Stimulated activated CD4-positive, alpha-beta T cell treated with anti-CD3 and anti-CD28 coated beads, Interleukin-15, amount 100 ng/mL, for 48 hours (primary cell): ENCODE measurements at places on chromosomes 5 and 9.

DNA sequence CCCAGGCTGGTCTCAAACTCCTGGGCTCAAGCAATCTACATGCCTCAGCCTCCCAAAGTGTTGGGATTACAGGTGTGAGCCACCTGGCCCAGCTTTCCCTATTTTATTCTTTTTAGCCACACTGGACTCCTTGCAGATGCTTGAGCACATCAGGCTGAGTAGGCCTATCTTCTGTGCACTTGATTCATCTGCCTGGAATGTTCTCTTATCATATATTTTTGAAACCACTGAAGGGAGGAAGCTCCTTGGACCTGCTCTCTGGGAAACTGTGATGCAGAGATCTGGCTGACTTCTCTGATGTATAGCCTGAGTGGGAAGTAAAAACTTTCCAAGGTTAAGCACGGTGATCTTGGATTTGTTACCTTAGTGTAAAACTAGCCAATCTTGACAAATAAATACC, 6.5 kb upstream of the MAT2B start:
- no peak for DNase-seq

GRCh38 chr5:78547731-78548615, 100.6 kb downstream of the LHFPL2 start:
- no peak for DNase-seq

DNA sequence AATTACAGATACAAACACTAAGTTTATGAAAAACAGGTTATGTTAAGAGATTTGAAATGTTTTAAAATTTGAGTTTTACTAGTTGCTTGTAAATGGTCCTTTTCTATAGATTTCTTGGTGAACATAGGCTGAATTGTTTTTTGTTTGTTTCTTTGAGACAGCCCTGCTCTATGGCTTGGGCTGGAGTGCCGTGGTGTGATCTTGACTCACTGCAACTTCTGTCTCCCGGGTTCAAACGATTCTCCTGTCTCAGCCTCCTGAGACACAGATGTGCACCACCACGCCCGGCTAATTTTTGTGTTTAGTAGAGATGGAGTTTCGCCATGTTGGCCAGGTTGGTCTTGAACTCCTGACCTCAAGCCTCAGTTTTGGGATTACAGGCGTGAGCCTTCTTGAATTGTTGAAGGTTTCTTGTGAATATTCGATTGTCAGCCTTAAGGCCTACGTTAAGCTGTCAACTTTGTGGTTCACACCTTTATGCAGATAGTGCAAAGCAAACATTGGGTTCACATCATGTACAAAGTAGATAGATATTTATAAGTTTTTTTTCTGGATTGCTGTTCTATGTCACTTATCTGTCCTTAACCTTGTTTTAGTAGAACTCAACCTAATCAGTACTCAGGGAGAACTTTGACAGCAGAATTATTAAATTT, 26.2 kb downstream of the UHRF2 start:
- DNase-seq: no peak

DNA sequence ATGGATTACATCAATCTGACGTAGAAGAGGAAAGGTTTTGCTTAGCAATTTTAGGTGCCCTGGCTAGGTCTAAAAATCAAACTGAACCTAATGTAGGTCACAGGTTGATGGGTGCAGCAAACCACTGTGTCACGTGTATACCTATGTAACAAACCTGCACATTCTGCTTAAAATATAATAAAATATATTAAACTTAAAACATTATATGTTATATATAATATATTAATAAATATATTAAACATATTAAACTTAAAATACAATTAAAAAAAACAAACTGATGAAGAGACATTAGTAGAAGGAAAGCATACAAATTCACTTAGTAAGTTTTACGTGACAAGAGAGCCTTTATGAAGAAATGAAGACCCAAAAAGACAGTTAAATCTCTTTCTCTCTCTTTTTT, 51.7 kb upstream of the FBXL17 start:
- DNase-seq: no peak

DNA sequence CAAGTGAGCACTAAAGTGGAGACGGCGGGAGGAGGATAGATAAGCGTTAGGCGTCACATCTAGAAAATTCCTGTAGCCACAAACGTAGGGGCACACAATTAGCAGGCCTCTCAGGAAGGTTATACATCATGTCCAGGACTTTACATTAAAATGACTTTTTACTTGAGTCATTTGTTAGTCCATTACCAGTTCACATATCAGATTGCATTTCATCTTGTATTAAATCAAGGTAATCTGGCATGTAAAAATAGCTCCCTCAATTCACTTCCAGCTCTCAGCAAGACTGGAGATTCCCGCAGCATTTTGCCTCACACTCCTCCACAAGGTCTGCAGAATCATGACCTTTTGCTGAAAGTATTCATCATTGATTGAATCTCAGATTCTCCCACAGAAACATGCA, 118.8 kb downstream of the PRDM6 start:
- DNase-seq: no peak

DNA sequence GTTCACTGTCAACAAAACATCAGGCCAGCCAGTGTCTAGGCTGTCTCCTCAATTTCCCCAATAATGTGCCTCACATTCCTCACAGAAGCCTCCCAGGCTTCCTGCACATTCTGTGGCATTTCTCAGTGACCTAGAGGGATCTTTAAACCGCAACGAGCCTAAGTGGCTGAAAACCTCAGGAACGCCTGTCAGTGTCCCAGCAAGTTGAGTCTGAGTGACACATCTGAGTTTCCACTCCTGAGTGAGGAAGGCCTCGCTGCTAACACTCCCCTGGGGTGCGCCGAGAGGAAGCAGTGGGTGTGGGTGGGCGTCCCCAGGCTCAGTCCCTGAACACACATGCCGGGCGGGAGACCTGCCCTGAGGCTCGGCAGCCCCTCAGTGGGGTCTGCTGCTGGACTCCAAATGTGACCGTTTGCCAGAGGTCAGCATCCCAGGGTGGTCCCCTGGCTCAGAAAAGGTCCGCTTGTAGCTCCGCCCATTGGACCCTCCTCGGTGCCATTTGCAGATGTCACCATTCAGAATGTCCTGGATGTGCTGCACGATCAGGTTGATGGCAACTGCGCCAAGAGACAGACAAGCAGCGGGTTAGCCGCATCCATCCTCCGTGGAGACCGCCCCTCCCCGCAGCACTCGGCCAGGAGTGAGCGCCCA, 6.3 kb downstream of the UCK1 start:
- no peak for DNase-seq

DNA sequence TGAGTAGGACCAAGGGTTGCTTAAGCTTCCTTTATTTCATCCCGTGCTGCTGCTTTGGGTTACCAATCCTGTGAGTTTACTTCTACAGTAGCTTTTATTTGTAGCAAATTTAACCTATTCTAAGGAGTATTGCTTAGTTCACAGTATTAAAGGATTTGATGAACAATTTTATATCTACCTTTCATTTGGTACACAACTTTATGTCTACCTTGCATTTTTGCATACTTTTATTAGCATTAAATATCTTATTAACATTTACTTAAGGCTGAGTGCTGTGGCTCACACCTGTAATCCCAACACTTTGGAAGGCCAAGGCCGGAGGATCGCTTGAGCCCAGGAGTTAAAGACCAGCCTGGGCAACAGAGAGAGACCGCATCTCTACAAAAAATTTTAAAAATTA, 4.2 kb downstream of the GTF3C4 start:
- DNase-seq: no peak

- DNase-seq: no peak
Observed at GRCh38 chr9:105168870-105169319, 75.6 kb upstream of the SLC44A1 start.

GRCh38 chr9:114229295-114229694, 74.0 kb downstream of the COL27A1 start:
- DNase-seq: no peak

- no peak for DNase-seq
Observed at GRCh38 chr9:113737517-113738271, 138.4 kb upstream of the ZNF618 start.

DNA sequence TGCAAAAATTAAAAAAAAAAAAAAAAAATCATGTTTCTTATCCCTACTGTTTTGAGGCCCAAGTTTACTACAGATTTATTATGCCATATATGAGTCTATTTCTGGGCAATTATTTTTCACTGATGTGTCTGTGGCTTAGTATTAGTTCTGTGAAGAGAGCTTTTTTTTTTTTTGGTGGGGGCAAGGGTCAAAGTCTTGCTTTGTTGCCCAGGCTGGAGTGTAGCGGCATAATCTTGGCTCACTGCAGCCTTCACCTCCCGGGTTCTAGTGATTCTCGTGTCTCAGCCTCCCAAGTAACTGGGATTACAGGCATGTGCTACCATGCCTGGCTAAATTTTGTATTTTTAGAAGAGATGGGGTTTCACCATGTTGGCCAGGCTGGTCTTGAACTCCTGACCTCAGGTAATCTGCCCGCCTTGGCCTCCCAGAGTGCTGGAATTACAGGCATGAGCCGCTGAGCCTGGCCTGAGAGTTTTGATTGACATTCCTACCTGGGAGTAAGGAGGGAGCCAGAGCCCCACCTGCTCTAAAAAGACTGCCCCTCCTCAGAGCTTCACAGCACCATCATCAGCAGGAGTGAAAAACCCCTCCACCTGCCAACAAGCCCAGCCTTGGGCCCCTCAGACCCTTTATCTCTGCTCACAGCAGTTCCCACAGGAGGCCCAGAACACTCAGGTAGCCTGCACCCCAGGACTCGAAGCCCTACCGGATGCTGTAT, 36.1 kb upstream of the JADE2 start:
- DNase-seq: no peak

GRCh38 chr5:174155706-174156105, 110.2 kb downstream of the NSG2 start:
- DNase-seq: no peak

- no peak for DNase-seq
Observed at GRCh38 chr5:157602505-157602904, 26.9 kb upstream of the ADAM19 start.

DNA sequence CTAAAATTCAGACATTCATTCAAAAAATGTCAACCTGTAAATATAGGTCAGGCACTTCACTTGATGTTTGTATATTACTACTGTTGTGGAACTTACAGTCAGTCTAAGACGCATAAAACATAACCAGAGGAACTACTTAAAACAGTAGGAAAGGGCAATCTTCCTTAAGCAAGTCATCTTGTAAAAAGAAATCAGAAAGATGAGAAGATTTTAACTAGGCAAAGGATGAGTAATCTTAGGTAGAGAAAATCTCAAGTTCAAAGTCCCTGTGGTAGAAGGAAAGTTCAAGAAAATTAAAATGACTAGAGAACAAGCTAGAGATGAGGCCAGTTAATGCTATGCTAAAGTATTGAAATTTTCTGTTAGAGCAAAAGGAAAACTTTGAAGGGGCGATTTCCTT, 152.4 kb downstream of the RAPGEF6 start:
- DNase-seq: no peak

- no peak for DNase-seq
Observed at GRCh38 chr5:124746916-124747790, 714 bp upstream of the ZNF608 start.

GRCh38 chr5:180251141-180251540, 40.7 kb downstream of the MAPK9 start:
- no peak for DNase-seq

DNA sequence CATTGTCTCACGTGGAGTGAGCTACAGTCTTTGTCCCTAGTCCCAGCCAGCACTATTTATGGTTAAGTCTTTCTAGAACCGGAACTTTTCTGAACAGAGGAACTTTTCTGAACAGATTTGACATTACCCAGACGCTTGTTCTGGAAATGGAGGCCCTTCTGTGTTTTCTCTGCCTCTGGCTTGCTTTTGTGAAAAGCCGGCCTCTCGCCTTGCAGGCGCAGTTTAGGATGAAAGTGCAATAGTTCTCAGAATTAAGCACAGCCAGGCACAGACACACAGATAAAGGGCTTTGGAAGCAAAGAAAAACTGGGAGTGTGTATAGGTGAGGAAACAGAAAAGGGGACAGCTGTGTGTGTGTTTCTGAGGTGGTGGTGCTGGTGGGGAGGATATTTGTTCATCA, 5.9 kb downstream of the GDNF start:
- DNase-seq: no peak

- no peak for DNase-seq
Observed at GRCh38 chr5:105460721-105461120, 1898.1 kb upstream of the NUDT12 start.

- no peak for DNase-seq
Observed at GRCh38 chr9:99663856-99664255, 157.8 kb upstream of the NR4A3 start.

GRCh38 chr5:168765551-168766425, 186.6 kb upstream of the PANK3 start:
- no peak for DNase-seq

DNA sequence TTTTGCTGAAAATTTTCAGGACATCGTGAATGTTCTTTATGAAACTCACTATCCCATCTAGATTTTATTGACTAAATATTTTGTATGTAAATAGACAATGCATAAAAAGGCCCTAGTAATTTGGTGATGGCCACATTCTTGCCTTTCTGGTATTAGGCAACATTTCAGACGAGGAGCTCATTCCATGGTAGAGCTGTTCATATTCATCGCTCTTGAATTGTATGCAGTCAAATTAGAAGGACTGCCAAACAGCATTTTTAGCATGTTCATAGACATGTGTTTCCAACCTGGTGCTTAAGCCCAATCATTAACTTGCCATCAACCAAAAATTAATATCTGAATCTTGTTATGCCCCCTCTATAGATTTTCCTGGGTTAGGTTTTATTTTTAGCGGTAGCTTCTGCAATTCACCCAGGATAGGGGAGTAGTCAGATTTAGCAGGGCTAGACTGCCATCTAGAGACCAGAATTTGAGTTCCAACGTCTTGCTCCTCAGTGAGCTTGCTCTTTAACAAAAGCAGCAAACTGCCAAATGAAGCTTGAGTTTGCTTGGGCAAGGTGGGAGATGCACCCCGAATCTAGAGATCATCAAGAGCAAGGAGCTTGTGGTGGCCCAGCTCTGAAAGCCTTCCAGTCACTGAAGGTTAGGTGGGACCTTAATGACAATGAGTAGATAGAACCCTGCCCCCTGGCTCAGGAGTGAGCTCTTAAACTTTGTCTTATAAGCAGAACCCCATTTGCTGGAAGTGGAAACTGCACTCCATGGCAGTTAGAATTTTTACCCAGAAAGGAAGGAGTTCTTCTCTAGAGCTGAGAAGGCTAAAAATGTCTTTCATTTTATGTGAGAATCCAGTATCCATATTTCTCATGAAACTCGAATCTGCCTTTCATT, 456.2 kb downstream of the RASEF start:
- no peak for DNase-seq

GRCh38 chr9:93148721-93149120, 14.7 kb upstream of the NINJ1 start:
- no peak for DNase-seq

DNA sequence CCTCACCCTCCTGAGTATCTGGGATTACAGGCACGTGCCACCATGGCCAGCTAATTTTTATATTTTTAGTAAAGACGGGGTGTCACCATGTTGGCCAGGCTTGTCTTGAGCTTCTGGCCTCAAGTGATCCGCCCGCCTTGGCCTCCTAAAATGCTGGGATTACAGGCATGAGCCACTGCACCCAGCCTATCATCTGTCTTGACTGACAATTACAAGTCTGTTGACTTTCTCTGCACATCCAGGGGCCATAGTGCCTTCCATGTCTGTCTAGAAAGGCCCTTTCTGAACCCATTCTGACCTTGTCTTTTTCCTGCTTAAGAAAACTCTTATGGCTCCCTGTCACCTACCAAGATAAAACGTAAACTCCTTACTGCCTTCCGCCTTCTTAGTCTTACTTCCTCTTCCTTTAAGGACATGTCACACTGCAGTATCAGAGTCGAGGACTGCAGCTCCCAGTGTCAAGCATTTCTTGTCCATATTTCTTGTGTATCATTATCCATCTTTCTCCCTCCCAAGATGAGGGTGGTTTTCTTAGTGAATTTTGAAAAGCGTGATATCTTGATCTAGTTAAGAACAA, 49.9 kb upstream of the SHB start:
- no peak for DNase-seq

GRCh38 chr5:151534350-151534749, 56.8 kb downstream of the FAT2 start:
- no peak for DNase-seq

GRCh38 chr9:103941104-103941503, 153.0 kb upstream of the SMC2 start:
- no peak for DNase-seq
